Neuronal stem cell (in vitro differentiated cells): ENCODE measurements at places on chromosomes 5 and 9.

GRCh38 chr5:75028090-75028489 lies 24.3 kb downstream of the GCNT4 start:
- H3K27ac ChIP-seq = no peak overlapping the region
- no peaks in the 10 kb centered on the region for H3K36me3 ChIP-seq
- no peaks in the 10 kb centered on the region for H3K4me1 ChIP-seq
- H3K4me3 ChIP-seq = no peak overlapping the region
- H3K27me3 ChIP-seq = no peaks in the 10 kb centered on the region
- DNase-seq = no peak

DNA sequence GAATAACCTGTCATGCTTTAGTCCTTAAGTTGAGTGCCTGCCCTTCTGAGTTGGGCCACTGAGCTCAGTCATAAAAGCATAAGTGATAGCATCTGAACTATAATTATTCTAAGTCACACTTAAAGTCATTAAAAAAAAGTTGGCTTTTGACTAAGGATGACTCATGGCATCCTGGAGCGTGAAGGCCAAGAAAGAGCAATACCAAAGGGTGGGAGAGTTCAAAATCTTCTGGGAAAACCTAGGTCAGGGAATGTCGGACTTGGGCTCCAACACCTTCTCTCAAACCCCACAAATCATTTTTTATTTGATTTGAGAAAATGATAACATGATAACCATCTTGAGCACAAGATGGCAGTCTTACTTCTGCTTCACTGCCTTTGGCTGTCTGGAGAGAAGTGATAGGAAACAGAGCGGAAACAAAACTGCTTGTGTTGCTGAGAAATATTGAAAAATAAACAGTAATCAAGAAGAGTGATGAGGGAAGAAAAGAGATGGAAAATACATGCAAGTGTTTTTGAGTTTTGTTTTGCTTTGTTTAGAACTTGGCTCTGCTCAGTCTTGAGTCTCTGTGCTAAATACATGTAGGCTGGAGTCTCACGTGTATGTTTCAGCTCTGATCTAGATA lies 16.9 kb upstream of the NTRK2 start:
- DNase-seq = no peak
- no peaks in the 10 kb centered on the region for H3K27me3 ChIP-seq
- H3K4me3 ChIP-seq = no peak overlapping the region
- no peaks in the 10 kb centered on the region for H3K36me3 ChIP-seq
- no peaks in the 10 kb centered on the region for H3K4me1 ChIP-seq

GRCh38 chr9:14561929-14562405 lies 131.3 kb downstream of the ZDHHC21 start:
- H3K27ac ChIP-seq = peak overlapping the region; percentile 41
- no peaks in the 10 kb centered on the region for H3K36me3 ChIP-seq
- no peaks in the 10 kb centered on the region for H3K4me1 ChIP-seq
- H3K4me3 ChIP-seq = no peak overlapping the region

- H3K27me3 ChIP-seq = no peaks in the 10 kb centered on the region
- peaks cover 12% of the 10 kb centered on the region for H3K4me1 ChIP-seq
- no peak overlapping the region for H3K4me3 ChIP-seq
- H3K36me3 ChIP-seq = peaks cover 14% of the 10 kb centered on the region
- no peak for DNase-seq
Observed at GRCh38 chr5:177611446-177612214, 11.7 kb downstream of the B4GALT7 start.

- no peak for DNase-seq
- H3K27ac ChIP-seq = no peak overlapping the region
- H3K4me1 ChIP-seq = no peaks in the 10 kb centered on the region
- H3K27me3 ChIP-seq = peaks cover 3% of the 10 kb centered on the region
- H3K4me3 ChIP-seq = no peak overlapping the region
Observed at GRCh38 chr5:149904977-149905376, 39.6 kb downstream of the PDE6A start.

- H3K27ac ChIP-seq = peak overlapping the region; percentile 25
- peaks cover 12% of the 10 kb centered on the region for H3K4me1 ChIP-seq
Observed at GRCh38 chr5:135602882-135603721, 24.3 kb upstream of the CXCL14 start.

DNA sequence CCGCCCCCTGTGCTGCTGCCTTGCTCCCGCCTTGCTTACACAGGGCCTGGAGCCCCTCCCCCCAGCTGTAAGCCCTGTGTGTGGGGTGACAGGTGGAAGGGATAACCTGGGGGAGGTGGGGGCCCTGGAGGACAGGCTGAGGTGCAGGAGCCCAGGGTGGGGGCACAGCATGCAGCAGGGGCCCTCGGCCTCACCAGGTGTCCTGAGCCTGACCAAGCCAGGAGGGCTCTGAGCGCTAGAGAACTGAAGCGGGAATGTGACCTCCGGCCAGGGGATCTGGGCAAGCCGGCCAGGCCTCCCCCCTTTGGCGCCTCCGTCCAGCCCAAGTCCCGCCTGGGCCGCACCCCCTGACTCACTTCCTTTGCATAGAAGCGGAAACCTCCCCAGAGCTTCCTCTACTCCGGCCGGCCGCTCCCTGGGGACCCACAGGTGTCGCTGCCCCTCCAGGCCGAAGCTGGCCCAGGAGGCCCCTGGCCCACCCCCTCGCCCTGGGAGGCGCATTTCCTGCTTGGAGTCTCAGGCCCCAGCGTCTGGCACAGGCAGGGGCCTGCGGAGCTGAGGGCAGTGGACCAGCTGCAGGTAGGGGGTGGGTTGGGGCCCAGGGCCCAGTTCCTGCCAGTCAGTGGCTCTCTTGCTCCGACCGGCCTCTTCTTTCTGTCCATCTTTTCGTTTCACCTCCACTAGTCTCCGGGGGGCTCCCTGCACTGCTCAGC lies at the start of gene TOR4A:
TSS of gene TOR4A (plus strand) at position 398 of the 713 bp plus-strand sequence. CDS start 964 bp downstream, outside the sequence.
- peaks cover 39% of the 10 kb centered on the region for H3K27me3 ChIP-seq
- no peak for DNase-seq
- no peak within 1 kb of the TSS for H3K4me3 ChIP-seq

DNA sequence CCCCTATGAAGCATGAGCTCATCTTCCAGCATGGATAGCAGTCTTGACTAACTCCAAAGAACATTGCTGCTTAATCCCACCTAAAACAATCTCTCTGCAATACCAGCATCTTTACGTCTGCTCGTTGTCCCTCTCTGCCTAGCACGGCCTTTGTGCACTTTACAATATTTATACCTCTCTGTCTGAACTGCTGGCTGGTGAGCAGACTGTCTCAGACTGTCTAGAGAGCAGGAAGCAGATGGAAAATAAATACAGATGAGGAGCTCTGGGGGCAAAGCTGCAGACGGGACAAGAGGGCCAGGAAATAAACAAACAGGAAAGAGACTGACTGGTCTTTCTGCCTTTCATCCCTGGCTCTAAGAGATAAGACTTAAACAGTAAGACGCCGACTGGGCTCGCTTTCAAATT lies 224.8 kb downstream of the ENC1 start:
- no peak overlapping the region for H3K4me3 ChIP-seq
- DNase-seq = no peak
- H3K27ac ChIP-seq = no peak overlapping the region
- peaks cover 13% of the 10 kb centered on the region for H3K4me1 ChIP-seq

GRCh38 chr9:114826431-114826830 lies 20.6 kb upstream of the TNFSF15 start:
- no peak overlapping the region for H3K27ac ChIP-seq
- no peaks in the 10 kb centered on the region for H3K4me1 ChIP-seq
- no peak overlapping the region for H3K4me3 ChIP-seq
- no peaks in the 10 kb centered on the region for H3K27me3 ChIP-seq
- no peak for DNase-seq

DNA sequence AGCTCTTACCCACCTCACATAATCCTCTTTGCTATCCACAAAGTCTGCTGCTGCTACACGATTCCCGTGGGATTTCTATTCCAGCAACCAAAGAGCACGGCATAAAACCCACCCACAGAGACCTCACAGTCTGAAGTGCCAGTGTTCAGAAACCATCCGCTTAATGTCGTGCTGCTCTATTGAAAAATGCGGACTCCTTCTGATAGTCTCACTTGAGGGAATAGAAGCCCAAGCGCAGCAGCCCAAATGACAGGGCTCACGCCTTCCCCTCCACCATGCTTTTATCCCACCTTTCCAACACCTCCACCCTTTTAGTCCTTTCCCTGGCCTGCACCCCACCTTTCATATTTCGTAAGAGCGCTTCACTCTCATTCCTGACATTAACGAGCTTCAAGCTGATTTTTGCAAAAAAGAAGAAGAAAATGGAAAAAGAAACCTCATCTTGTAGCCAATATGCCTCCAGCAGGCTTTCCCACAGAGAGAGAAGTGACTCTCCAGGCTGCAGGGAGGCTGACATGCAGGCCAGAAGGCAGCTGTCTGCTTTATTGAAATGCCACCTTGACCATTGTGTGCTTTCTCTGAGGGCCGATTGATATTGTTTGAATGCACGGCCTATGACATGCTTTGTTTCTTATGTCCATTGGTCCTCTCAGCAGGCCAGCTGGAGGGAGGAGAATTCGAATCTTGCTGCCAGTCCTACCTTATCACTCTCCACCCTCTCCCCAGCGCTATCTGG lies 70.6 kb upstream of the PCSK1 start:
- no peak overlapping the region for H3K4me3 ChIP-seq
- no peaks in the 10 kb centered on the region for H3K36me3 ChIP-seq
- peak overlapping the region; percentile 51 for H3K27ac ChIP-seq
- DNase-seq = peak; percentile 57

GRCh38 chr5:122701640-122702523 lies 73.0 kb upstream of the SNX2 start:
- H3K36me3 ChIP-seq = no peaks in the 10 kb centered on the region
- H3K4me3 ChIP-seq = no peak overlapping the region
- no peak for DNase-seq
- H3K27me3 ChIP-seq = no peaks in the 10 kb centered on the region
- no peak overlapping the region for H3K27ac ChIP-seq

GRCh38 chr9:21670374-21670773 lies 132.1 kb upstream of the MTAP start:
- no peak overlapping the region for H3K27ac ChIP-seq
- H3K4me1 ChIP-seq = no peaks in the 10 kb centered on the region
- H3K36me3 ChIP-seq = no peaks in the 10 kb centered on the region
- no peak for DNase-seq
- H3K4me3 ChIP-seq = no peak overlapping the region
- H3K27me3 ChIP-seq = no peaks in the 10 kb centered on the region

GRCh38 chr5:147534172-147534951 lies 24.5 kb upstream of the DPYSL3 start:
- no peak overlapping the region for H3K27ac ChIP-seq
- H3K27me3 ChIP-seq = no peaks in the 10 kb centered on the region
- H3K36me3 ChIP-seq = no peaks in the 10 kb centered on the region
- peaks cover 3% of the 10 kb centered on the region for H3K4me1 ChIP-seq

GRCh38 chr5:143682246-143682905 lies 129.6 kb upstream of the HMHB1 start:
- H3K4me3 ChIP-seq = no peak overlapping the region
- H3K4me1 ChIP-seq = no peaks in the 10 kb centered on the region
- DNase-seq = no peak
- no peaks in the 10 kb centered on the region for H3K36me3 ChIP-seq

DNA sequence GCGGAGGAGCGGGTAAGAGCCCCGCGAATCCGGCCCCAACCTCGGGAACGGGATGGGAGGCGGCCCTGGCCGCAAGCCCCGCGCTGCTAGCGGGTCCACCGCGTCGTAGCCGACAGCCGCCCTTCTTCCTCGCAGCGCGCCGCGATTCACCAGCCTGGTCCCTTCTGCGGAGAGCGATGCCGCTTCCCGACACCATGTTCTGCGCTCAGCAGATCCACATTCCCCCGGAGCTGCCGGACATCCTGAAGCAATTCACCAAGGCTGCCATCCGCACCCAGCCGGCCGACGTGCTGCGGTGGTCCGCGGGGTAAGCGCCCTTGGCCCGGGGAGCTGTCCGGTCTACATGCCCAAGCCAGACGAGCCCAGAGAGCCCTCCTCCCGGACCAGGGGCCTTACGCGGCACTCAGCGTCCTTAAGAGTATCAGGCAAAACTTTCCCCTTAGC lies 335 bp downstream of the ROPN1L start:
- peaks cover 27% of the 10 kb centered on the region for H3K36me3 ChIP-seq
- peaks cover 7% of the 10 kb centered on the region for H3K27me3 ChIP-seq
- H3K4me1 ChIP-seq = peaks cover 1% of the 10 kb centered on the region
- H3K27ac ChIP-seq = no peak overlapping the region
- peak overlapping the region; percentile 83 for H3K4me3 ChIP-seq
- DNase-seq = no peak
